ENCODE measurements at places on chromosomes 1 and 21.

DNA sequence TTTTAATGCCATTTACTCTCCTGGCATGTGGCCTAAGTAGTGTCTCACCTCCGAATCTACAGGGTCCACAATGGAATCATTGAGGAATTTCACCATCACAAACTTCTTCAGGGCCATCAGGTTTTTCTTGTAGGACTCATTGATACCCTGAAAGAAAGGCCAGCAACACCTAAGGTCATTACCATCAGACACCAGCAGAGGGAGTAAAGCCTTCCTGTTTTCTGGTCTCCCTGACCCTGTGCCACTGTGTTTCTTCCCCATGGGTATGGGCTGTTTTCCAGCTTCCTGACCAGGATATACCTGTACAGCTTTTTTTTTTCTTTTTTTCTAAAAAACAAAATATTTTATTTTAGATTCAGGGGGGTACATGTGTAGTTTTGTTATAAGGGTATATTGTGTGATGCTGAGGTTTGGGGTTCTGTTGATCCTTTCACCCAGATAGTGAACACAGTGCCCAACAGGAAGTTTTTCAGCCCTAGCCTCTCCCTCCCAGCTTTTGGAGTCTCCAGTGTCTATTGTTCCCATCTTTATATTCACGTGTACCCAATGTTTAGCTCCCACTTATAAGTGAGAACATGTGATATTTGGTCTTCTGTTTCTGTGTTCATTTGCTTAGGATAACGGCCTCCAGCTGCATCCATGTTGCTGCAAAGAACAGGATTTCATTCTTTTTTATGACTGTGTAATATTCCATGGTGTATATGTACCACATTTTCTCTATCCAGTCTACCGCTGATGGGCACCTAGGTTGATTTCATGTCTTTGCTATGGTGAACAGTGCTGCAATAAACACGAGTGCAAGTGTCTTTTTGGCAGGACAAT, 18.3 kb downstream of the PPT1 start:
- no peak for DNase-seq

- no peak for DNase-seq
Observed at GRCh38 chr1:30893776-30894507, 14.6 kb downstream of the SDC3 start.

- DNase-seq: no peak
Observed at GRCh38 chr1:246254854-246255253, 252.2 kb downstream of the SMYD3 start.

- no peak for DNase-seq
Observed at GRCh38 chr1:236257216-236257615, 24.5 kb downstream of the ERO1B start.

GRCh38 chr1:221913351-221913892, 171.5 kb upstream of the DUSP10 start:
- no peak for DNase-seq

DNA sequence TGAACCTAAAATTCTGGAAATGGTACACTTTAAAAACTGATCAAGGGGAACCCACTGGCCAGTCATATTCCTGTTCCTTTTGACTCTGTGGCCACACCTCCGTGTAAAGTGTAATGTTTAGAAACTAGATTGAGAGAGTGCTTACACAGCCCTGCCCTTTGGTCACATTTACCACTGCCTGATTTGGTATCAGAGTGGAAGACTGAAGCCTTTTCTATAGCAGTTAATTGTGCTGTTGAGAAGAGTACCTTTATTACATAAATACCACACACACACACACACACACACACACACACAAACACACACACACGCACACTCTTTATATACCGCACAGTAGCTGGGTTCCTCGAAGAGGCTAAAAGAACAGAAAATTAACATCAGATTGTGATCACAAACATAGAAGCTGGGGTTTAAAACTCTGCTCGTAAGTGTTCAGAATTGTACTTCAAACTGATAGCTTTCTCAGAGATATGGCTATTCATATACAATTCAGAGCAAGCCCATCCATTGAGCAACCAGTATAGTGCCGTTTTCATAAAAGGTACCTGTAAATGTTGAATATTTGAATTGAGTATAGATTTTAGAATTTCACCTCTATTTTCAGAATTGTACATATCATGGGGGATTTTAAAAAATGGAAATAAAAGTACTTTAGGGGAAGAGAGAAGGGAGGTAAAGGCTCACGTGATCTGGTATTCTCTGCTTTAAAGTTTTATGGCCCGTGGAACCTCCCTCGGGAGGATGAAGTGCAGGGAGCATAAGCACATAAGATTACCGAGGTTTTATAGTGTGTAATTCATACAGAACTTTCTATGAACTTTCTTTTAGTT, 37.5 kb downstream of the CAMTA1 start:
- DNase-seq: no peak
